ENCODE measurements at places on chromosomes 2 and 18.

DNA sequence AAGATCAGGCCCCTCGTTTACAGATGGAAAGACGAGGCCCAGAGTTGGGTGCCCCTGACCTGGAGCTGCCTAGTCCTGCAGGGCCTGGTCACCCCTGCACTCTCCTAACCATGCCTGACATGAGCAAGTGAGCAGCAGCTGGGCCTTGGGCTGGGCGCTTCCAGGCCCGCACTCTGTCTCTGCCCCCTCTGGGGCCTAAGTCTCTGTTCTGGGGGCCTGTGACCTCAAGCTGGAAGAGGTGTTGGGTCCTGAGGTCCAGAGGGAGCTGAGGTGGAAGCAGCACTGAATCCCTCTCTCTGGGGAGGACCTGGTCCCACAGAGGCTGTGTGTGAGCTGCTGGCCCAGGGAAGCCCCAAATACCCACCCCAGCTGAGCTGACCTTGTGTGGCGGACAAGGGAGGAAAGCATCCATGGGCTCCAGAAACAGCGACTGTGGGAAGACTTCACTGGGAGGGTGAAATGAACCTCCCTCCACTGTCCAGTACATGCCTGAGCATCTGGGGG, 46.1 kb upstream of the GPC1 start:
- no peak for DNase-seq

GRCh38 chr2:96767135-96767871, 6.6 kb downstream of the CNNM4 start:
- no peak for DNase-seq

DNA sequence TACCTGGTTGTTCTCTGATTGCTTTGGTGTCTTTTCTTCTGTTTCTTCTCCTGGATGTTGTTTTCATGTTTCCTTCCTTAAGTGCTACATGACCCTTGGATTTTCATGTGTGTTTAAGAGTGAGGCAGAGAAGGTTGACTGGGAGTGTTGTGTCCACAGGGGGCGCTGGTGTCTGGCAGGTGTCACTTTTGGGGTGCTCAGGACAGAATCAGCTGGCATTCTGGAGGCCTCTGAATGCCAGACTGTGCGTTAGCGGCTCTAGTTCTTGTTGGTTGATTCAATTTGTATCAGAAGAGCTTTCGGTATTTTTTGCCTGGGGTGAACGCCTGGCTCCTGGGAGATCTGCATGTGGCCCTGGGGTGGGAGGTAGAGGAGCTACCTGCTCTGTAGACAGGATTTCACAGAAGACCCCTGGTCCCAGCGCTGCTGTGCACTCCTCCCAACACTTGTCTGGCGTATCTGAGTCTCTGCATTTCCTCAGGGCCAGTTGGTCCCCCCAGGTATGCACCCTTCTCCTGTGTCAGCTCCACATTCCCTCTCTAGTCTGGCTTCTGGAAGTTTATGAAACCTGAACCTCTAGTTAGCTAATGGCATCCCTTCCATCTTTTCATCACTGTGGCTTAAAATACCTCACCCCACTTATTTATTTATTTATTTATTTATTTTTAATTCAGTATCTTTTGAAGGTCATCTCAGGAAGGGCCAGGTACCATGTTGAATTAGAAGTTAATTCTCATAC, 1.1 kb downstream of the GREB1 start:
- no peak for DNase-seq

DNA sequence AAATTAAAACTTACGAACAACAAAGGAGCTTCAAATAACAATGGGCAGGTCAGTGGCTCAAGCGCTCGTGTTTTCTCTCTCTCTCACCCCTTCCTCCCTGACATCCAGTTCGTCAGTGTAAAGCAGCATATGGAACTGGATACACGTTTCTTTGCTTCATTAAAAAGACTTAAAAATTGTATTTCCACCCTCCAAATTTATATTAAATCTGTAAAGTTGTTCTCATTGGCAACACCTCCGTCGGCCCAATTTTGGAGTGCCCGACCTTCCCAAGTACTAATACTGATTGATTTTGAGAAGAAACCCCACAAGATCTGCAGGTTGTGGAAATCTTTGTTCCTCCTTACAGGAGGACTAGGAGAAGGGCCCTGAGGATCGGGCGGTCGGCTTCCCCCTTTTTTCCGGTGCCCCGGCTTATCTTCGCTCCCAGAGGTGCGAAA, 2.2 kb downstream of the TBR1 start:
- no peak for DNase-seq

- no peak for DNase-seq
Measured at GRCh38 chr2:38214209-38214717, 138.3 kb upstream of the CYP1B1 start.

DNA sequence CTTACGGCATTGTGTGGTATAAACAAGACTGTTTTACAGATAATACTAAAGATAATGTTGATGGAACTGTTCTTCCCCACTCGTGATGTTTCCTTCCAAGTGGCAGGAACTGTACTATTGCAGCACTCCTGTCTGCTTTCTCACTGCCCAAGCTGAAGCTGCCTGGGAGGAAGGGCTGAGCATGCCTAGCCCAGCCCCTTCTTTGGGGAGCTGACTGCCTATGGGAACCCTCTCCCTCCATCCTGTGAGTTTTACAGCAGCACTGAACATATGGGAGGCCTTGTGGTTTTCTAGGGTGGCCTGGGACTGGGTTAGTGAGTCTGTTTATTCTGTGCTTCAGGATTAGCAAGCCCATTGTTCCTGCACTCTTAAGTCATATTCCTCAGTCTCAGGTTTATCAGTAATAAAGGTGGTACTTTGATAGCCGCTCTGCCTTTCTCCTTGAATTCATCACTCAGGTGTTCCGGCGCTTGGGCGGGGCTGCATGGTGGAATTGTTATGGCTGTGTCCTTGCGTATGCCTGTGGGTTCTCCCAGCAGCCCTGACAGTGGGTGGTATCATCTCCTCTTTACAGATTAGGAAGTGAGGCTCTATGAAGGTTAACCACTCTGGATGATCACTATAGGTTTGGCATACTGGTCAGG, 379.7 kb downstream of the PTPRM start:
- DNase-seq, result peak; percentile 55

DNA sequence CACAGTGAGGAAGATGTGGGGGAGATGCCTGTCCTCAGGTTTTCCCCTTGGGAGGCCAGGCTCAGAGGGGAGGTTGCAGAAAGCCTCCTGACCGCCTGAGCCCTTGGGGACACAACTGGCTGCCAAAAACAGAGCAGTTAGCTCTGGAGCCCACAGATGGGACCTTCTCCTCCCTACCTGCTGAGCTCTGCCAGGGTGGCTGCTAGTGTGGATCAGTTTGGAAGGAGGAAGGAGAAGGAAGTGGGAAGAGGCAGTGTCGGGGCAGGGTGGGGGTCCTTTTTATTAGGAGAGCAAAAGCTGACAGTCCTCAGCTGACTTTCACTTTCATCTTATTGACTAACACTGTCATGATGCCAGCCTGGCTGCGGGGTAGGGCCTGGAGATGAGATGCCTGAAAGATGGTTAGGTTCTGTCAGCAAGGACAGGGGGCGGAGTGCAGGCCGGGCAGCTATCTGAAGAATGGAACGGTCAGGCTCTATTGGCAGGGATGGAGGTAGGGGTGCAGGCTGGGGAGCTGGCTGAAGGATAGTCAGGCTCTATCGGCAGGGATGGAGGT, 188.5 kb upstream of the HDAC4 start:
- DNase-seq, result no peak

GRCh38 chr2:155600914-155601760, 731.4 kb downstream of the NR4A2 start:
- no peak for DNase-seq

- DNase-seq, result no peak
Measured at GRCh38 chr2:76998704-76999103, 523.5 kb downstream of the LRRTM4 start.

- no peak for DNase-seq
Measured at GRCh38 chr18:23528580-23529472, 25.5 kb downstream of the RMC1 start.

- DNase-seq, result no peak
Measured at GRCh38 chr2:176926453-176926852, 286.1 kb upstream of the HNRNPA3 start.

- no peak for DNase-seq
Measured at GRCh38 chr2:74585406-74586185, 31.1 kb downstream of the DOK1 start.

GRCh38 chr2:229300371-229300770, 29.3 kb upstream of the PID1 start:
- no peak for DNase-seq

DNA sequence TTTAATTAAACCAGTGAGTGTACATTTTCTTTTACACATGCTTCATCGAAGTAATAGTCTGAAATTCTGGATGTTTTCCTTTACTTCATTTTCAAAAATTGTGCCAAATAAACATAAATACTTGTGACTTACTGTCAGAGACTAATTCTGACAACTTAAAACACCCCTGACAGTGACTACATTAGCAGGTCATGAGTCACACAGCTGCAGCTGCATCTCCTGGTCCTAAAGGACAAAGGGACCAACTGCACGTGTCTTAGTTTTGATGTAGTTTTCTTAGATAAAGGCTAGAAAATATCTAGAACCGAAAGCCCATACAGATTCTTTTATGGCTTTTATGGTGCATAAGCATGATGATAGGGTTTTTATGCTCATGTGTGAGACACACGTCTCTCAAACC, 29.6 kb upstream of the DSC3 start:
- no peak for DNase-seq

DNA sequence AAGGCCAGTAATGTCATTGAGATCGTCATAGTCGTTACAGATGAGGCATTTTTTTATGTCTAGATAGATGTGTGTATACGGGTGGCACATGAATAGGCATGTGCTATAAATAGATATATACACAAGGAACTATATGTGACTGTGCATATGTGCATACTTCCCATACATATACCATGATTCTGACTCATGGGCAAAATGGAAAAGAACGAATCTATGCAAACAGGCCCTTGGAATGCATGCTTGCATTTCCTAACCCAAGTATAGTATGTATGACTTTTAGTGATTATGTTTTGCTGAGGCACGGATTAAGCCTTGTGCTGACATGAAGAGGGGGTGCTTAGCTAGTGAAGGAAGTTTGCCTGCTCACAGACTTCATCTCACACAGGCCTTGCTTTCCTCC, 111.7 kb downstream of the BCL11A start:
- DNase-seq, result no peak

DNA sequence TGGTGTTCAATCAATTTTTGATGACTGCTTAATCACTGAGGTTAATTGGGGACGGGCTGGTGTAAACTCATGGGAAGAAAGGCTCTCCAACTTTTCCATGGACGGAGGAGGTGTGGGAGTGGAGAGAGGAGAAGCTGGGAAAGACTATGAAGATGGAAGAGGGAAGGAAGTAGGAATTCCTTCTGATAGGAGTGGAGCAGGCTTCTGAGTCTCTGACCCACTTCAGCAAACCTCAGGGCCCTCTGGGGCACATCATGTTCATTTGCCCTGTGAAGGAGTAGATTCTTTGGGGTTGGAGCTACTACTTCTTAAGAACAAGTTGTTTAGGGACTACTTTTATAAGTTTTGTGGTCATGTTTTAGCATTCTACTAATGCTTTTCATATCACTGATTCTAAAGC, 87.0 kb upstream of the MAP4K3 start:
- DNase-seq, result no peak

DNA sequence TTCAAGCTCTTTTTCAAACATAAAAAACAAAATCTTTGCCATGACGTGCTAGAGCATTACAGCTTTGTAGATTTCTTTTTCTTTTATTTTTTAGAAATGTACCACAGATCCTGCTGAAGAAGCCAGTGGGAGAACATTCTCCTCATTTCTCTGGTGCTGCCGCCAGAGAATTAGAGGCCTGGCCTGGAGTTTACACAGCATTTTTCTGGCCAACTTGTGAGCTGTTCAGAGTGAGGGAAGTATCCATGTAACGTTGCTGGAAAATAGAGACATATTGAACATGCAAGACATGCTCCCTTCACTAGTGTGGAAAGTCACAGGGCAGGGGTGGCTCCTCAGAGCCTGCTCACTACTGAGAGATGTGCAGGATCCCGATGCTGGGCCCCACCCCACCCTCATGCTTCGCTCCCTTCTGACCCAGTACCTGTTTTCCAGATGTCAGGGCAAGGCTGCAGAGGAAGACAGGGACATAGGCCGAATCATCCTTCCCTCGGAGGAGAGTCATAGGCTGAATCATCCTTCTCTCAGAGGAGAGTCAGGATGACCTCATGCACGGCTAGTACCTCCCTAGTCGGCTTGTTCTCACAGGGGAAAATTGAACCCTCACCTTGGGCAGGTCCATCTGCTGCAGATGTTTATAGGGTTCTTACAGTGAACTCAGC, 298.5 kb downstream of the INSIG2 start:
- DNase-seq, result no peak

DNA sequence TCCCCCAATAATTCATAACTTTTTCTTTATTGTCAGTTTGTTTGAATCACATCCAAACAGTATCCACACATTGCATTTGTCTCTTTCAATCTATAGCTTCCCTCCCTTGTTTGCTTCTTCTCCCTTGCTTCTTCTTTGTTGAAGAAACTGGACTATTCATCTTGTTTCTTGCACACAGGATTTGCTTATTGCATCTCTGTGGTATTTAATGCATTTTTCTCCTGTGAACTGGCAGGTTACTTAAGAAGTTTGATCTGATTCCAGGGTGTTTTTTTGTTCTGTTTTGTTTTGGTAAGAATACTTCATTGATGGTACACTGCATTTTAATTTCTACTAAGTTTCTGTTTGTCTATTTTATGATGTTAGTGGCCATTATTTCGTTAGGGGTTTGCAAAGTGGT, 166.8 kb downstream of the CAMKMT start:
- no peak for DNase-seq

GRCh38 chr2:209523041-209523740, 99.3 kb downstream of the MAP2 start:
- no peak for DNase-seq

DNA sequence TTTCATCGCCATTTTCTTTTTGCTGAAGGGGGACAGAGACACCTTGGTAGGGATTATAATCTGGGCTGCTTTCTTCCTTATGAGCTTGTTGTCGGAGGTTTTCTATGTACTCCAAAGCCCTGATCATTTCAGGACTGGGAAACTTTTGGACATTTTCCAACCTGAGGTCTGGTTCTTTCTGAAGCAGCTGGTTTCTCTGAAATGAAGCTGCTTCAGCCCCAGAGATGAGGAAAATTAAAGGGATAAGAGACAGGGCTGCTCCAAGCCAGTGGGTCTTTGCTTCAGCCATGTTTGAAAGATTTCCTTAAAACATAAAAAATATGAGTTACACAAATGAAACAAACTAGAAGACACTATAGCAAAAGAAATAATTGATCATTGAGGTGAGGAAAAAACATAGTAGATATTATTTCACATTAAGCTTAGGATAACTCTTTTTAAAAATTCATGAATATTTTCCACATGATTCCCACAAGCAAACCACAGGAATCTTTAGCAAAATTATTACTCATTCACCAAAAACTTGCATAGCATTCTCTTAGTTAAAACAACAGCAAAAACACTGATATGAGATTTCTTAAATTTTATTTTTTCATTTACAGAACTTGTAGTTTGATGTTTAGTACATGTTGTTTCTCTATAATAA, 3.0 kb downstream of the SCG2 start:
- no peak for DNase-seq

GRCh38 chr2:43273529-43273928, 47.1 kb upstream of the ZFP36L2 start:
- DNase-seq, result no peak

DNA sequence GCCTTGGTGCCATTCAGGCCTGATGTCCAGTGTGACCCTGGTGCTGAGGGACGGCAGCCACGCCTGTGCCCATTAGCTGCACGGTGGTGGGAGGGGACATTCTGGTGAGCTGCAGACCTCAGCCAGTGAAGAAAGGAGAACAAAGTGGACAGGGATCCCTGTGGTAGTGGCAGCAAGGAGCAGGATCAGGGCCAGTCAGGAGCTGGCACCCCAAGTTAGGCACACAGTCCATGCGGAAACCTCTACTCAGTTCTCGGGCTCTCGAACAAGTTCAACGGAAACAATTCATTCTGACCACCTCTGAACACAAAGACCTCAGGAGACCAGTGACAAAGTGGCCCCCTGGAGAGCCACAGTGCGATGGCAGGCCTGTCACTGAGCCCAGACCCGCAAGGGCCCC, 30.1 kb downstream of the COA5 start:
- no peak for DNase-seq

All from CD4-positive, alpha-beta T cell treated with Interleukin-17A for 1 hour (primary cell).